ENCODE measurements at places on chromosomes 13 and 19.

GRCh38 chr13:107065036-107065435, 497.1 kb upstream of the ARGLU1 start:
- no peak for DNase-seq

DNA sequence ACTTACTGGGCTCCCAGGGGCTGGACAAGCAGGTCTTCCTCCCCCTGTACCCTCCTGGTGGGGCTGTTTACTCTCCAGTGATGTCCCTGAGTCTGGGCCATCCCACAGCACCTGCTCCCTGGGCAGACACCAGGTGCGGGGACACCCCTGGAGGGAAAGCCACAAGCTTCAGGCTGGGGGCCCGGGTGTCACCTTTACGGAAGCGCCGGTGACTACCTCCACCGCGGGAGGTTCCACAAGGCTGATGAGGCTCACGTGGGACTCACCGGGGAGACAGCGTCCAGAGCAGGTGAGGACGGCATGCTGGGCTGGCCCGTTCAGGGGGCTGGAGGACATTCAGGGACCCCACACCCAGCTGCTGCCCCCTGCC, 24.9 kb downstream of the NFILZ start:
- DNase-seq: no peak

DNA sequence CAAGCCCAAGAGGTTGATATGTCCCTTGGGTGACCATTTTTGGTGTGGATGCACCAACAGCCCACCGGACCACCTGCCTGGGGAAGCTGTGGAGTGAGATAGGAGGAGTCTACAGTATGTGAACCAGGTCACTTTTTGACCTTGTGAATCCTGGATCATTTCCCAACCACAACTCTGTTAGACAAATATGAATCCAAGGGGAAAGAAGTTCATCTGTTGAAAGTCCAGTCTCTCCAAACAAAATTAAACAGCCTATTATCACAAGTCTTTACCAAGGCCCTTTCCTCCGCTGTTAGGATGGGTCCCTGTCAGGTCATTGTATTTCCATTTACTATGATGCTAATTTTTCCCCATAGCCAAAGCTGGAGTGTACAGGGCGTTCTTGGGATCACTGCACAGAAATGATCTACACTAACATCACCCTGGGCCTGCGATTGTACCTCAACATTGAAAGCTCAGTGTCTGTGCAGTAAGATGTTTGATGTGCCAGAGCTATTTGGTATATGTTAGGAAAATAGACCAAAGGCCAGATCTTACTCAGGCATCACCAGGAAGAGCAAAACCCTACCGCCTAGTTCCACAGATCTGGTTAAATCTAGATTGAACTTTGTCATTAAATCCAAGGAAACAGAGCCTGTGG, 117.1 kb downstream of the STARD13 start:
- DNase-seq: no peak

DNA sequence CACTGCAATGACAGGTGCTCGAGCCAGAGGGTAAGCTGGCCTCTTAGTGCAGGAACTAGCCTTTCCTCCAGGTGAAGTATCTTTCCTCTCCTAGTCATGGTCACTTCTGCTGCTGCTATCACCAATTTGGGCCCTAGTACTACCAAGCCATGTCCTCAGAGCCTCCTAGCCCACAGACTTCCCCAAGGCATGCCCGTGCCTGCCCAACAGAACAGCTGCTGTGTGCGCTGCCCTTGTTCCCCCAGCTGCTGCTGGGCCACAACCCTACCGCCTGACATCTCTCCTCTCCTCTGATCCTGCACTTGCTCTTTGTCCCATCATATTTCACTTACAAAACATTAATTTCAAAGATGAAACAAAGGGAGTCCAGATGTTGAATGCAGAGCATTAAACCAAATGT, 168.5 kb upstream of the FREM2 start:
- DNase-seq: no peak

- DNase-seq: no peak
Measured at GRCh38 chr19:38648769-38649304, 1.4 kb downstream of the ACTN4 start.

DNA sequence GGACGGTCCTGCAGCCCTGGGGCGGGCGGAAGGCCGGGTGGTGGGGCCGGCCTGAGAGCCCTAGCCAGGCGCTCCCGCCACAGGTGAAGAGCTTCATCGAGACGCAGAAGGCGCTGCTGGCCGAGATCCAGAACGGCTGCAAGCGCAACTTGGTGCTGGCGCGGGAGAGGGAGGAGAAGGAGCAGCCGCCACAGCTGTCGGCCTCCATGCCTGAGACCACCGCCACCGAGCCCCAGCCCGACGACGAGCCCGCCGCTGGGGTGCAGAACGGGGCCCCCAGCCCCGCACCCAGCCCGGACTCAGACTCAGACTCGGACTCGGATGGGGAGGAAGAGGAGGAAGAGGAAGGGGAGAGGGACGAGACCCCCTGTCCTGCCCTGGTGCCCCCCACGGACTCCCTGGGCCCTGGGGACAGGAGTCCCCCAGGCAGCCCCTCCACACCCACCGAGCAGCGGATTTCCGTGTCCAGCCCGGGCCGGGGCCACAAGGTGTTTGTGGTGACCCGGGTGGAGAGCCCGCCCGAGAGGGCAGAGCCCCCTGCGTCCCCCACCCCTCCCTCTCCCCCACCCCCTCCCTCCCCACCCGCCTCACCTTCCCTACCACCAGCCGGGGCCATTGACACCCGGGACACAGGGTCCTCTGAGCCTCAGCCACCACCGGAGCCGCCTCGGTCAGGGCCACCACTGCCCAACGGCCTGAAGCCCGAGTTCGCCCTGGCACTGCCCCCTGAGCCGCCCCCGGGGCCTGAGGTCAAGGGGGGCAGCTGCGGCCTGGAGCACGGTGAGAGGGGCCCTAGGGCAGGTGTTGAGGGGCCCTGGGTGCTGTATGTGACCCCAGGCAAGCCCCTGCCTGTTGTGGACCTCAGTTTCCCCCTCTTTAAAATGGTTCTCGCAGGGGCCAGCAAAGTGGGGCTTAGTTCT, 15.3 kb downstream of the NKPD1 start:
- no peak for DNase-seq

DNA sequence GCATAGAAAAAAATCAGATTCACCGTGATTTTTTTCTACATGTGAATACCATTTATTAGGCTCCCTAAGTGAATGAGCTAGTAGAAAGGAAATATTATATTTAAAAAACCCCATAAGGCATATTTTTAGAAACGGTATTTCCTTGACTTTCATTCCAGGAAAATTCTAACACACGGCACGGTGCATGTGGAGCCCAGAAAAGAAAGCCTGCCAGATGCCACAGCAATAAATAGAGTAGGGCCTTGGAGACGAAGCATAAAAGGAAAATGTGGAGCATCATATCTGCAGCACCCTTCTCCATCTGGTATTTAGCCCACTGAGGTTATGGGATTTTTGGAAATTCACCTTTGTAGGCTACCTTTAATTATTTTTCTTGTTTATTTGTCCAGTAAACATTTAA, 314.4 kb downstream of the ENOX1 start:
- no peak for DNase-seq

- DNase-seq: no peak
Measured at GRCh38 chr13:50437252-50437651, 406.2 kb downstream of the DLEU7 start.

GRCh38 chr19:6772028-6772865, at the start of gene VAV1:
Gene VAV1, plus strand, starts transcription at chr19:6772708. Its CDS starts 100 bp downstream, at chr19:6772808.
- DNase-seq: peak; percentile 73

DNA sequence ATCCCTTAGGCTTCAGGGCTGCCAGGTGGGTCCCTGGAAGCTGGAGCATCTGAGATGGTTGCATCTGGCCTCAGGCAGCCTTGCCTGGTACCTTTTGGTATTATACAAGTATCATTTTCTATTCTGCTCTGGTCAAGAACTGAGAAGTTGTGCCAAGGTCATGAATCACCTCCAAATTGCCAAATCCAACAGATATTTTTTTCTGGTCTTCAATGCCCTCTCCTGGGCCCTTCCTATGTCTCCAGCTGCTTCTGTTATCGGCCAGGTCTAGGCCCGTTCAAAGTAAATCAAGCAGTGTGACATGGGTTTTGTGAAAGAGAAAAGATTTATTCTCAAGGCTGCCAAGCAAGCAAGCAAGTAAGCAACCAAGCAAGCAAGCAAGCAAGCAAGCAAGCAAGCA, 271.1 kb upstream of the MAB21L1 start:
- DNase-seq: no peak

DNA sequence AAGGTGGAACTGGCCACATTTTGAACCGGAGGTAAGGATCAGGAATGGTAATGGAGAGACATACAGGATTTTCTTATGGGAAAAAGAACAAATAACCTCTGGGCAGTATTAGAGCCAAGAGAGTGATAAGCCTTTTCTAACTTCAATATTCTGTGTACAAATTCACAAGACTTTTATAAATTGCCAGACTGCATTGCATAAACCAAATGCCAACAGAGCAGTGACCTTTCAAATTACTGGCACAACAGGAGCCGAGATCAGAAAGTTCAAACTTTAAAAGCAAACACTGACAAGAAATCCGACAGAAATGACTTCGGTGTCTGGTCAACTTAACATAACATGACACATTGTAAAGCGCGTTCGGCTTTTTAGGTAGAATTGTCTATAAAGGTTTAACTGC, 737.1 kb downstream of the GPC5 start:
- DNase-seq: no peak

- no peak for DNase-seq
Measured at GRCh38 chr13:63287926-63288325, 1872.3 kb upstream of the PCDH20 start.

DNA sequence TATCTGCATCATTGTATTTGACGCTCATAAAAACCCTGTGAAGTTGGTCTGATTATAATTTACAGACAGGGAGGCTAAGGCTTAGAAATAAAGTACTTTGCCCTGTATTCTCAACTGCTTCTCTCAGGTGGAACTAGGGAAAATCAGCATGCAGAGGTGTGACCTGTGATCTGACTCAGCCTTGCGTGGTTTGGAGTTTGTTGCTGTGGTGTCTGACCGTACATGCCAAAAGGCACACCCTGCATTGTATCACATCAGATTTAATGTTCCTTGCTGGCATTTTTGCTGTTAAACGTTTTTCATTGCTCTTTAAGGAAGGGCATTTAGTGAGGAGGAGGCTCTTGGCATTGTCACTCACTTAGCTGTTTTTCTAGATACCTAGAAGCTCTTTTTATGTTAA, 58.8 kb upstream of the C1QTNF9B start:
- no peak for DNase-seq

GRCh38 chr13:60019119-60019993, 144.4 kb downstream of the DIAPH3 start:
- no peak for DNase-seq

GRCh38 chr13:99133230-99133629, 67.4 kb upstream of the UBAC2 start:
- DNase-seq: no peak

- DNase-seq: no peak
Measured at GRCh38 chr13:24223341-24224231, 63.1 kb downstream of the SPATA13 start.

DNA sequence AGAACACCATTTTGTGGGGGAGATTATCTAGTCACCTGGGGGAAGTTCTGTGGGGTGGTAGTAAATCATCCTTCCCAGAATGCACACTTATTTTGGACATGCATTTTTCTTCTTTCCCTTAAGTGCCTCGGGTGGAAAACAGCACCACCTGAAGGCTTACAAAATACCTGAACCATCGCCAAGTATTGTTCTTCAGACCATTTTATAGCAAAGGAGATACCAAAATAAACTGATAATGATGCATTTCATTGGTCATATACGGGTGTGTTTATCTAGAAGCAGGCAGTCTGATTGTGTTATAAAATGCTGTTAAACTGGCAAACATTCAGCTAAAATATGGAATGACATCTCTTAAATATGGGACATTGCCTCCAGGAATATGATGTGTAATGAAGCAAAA, 1034.7 kb downstream of the SLITRK1 start:
- no peak for DNase-seq

DNA sequence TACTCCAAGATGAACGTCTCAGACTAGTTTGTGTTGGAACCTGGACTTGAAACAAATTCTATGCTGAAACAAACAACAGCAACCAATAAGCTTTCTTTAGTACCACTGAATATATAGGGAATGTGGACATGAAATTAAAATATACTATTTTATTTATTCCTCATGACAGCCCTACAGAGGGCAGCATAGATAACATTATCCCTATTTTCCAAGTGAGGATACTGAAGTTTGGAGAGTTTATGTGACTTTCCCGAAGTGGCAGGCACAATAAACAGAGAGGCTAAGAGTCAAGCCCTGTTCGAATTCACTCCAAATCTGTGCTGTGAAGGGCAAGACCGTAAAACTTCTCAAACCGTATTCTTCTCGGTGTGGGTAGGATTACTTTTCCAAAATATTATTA, 509.9 kb upstream of the GPC6 start:
- no peak for DNase-seq

- DNase-seq: no peak
Measured at GRCh38 chr13:114064450-114065140, 67.8 kb downstream of the RASA3 start.

DNA sequence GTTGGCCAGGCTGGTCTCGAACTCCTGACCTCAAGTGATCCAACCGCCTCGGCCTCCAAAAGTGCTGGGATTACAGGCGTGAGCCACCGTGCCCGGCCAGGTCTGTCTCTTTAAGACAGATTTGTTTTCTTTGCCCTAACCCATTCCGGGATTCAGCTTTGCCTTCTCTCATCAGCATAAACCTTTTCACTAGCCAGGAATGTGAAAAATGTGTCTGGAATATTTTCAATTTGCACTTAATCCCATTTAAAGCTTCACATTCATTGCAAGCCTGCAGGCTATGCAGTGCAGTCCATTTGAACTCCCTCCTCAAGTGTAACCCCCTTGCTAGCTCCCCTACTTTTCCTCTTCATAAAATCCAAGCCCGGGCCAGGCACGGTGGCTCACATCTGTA, 880 bp upstream of the TMEM160 start:
- no peak for DNase-seq

DNA sequence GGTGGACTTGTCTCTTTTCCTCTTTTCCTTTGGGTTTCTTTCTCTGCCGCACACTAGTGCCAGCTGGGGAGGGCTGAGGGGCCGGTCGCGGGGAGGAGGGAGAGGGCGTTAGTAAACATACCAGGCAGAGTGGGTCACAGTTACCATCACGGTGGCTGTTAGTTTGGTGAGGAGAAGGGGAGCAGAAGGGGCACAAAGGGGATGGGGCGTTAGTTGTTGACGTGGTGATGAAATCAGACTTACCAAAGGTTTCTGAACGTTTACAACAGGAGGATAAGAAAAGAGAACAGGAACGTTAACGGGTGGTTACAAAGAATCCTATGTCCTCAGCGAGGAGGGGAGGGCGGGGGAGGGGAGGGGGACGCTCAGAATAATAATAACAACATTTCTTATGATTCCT, 77.9 kb downstream of the PTPRS start:
- DNase-seq: no peak

Data from activated CD4-positive, CD25-positive, alpha-beta regulatory T cell (primary cell).